ENCODE measurements at places on chromosomes 5 and 9.

- DNase-seq, result no peak
Observed at GRCh38 chr9:134267881-134268724, 58.2 kb upstream of the RXRA start.

DNA sequence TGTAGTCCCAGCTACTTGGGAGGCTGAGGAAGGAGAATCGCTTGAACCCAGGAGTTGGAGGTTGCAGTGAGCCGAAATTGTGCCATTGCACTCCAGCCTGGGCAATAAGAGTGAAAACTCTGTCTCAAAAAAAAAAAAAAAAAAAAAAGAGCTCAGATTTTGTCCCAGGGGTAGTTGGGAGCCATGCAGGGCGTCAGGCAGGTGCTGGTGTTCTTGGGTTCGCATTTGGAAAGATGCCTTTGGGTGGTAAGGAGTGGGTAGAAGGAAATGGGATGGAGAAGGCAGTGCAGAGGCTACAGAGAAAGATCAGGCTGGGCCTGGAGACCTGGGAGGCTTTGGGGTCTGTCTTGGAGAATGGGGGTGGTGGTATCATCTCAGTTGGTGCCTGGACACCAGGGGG, 23.9 kb downstream of the ADGRD2 start:
- DNase-seq, result no peak

- DNase-seq, result no peak
Observed at GRCh38 chr5:143521846-143522400, 118.4 kb upstream of the NR3C1 start.

- DNase-seq, result no peak
Observed at GRCh38 chr5:178213003-178213461, 8.7 kb downstream of the HNRNPAB start.

DNA sequence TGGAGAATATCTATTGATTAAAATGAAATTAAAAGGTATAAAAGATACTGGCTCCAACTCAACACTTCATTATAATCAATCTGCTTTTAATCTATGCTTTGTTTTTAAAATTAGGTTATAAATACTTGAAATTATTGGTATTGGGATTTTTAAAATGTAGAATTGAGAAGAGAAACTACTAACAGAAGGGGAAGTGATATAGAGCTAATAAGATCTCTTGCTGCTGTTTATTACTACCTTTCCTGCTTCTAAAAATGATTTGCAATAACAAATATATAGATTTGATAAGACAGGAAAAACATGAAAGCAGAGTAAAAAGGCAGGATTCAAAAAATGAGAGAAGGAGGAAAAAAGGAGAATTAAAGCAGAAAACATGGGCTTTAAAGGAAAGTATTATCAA, 209.3 kb upstream of the NREP start:
- no peak for DNase-seq

DNA sequence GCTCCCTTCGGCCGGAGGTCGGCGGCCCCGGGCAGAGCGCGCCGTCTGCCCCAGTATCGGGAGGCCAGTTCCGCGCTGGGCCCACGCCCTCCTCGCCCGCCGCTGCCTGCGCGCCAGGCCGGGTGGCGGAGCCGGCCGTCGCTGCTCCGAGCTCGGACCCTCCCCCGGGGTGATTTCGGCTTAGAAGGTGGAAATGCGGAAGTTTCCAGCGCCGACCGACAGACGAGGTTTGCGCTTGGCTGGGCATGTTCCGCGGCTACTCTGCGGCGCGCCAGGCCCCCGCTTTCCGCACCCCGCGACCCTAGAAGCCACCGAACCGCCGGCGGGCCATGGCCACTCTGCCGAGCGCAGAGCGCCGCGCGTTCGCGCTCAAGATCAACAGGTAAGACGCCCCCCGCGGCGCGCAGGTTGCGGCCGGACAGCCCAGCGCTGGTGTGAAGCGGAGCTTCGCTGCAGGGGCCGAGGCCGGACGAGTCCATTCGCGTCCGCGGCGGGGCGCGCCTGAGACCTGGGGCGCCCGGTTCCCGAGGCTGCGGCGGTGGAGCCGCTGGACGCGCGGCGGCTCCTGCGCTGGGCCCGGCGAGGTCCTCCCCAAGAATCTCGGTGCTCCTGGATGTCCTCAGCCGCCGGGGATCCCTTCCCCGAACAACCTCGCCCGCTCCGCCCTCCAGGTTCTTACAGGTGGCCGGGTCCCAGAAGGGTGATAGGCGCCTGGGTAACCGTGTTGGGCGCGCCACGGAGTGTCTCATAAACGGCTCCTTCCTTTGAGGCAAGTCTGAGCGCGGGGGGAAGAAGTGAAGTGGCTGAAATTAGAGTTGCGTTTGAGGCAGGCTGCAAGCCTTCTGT, at the start of gene DOCK8:
TSS of gene DOCK8 (plus strand) at position 218 of the 846 bp plus-strand sequence. CDS start at position 330, 112 bp downstream.
- DNase-seq, result no peak

DNA sequence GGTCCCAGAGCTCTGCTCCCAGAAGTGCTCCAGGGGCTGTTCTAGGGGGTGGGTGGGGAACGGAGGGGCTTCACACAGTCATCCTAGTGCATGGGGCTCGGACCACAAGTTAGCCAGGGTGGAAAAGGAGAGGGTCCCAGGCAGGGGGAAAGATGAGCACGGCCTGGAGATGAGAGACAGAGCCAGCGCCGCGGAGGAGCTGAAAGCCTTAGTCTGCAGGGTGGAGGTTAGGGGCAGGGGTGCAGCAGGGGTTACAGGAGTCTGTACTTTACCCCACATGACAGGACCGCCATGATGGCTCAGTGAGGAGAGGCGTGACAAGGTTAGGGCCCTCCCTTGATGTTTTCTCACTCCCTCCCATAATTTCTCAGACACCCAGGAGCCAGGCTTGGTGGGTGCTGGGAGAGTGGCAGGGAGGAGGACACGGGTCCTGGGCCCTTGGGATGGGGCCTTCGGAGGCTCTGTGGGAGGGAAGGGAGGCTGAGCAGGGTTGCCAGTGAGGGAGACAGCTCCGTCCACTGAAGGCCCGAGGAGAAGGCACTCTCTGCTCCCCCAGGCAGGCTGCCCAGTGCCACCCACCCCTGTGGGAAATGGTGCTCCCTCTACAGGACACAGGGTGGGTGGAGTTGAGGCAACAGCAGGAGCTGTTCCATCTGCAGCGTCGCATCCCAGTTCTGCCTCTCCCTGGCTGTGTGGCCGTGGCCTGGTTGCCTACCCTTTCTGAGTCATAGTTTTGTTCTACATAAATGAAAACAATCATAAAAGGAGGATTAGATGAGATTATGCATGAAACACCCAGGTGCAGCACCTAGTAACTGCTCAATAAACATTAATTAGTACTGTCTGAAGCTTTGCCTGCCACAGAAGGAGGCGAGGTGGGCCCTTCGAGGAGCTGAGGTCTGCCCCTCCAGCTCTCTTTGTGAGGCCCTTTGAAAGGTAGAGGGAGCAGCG, 66.2 kb downstream of the NDST1 start:
- DNase-seq, result no peak

GRCh38 chr5:73199671-73200070, 26.7 kb downstream of the TMEM174 start:
- no peak for DNase-seq

GRCh38 chr5:151104795-151105194, 24.0 kb upstream of the TNIP1 start:
- peak; percentile 94 for DNase-seq

DNA sequence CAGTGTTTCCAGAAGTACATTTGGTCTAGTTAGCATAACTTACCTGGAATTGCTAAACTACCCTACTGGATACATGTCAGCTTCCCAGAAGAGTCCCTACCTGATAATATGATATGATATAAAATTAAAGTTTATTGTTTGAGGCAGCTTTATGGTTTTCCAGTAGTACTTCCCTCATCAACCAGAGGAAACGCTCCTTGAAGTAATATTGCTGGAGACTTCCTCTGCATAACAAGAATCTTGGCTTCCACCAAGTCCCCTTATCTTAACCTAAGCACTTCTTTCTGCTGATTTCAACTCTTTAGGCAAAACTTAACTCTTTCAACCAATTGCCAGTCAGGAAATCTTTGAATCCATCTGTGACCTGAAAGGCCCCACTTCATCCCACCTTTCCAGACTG, 214.3 kb upstream of the PTGER4 start:
- no peak for DNase-seq

DNA sequence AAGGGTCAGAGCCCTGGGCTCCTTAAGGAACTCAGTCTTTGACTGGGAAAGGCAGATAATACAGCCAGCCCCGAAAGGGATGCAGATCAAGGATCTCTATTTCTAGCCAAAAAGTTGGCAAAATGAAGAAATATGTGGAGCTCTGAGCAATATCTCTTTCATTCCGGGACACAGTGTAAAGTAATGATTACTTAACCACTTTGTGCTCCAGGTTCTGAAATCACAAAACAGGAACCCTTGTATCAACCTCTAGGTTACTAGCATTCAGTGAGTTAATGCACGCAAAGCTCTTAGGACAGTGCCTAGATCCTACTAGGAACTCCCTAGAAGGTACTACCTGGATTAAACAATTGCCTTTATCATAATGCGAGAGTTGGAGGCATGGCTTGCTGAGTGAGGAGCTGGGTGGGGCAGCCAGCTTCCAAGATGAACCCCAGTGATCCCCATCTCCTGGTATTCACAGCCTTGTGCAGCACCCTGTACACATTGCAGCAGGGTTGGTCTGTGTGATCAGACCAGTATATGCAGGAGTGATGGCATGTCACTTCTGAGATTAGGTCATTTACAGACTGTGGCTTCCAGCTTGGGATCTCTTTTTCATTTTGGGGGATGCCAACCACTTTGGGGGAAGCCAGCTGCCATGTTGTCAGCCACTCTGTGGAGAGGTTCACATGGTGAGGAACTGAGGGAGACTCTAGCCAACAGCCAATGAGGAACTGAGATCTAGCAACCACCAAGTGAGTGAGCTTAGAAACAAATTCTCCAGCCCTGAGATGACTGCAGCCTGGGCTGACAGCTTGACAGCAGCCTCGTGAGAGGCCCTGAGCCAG, 103.1 kb upstream of the SLC44A1 start:
- DNase-seq, result no peak

DNA sequence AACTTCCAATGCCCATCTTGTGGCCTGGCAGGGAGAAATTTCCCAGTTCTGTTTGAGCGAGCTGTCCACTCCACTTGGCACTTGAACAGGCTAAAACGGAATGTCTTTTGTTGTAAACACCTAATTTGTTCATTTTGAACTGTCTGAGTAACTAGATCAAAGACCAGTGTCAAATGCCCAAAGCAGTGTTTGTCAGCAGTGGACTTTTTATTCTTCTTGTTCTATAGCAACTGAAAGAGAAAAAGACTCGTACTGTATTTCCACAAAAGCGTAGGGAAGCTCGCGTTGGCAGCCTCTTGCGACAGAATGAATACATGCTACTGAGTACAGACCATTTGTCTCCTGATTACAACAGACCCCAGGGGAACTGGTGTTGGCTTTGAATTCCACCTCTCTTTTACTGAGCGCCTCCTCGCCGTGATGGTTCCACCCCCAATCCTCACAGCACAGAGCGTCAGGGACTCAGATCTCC, 601.8 kb upstream of the ZNF608 start:
- no peak for DNase-seq

GRCh38 chr5:81164936-81165335, 68.2 kb upstream of the CKMT2 start:
- DNase-seq, result no peak

DNA sequence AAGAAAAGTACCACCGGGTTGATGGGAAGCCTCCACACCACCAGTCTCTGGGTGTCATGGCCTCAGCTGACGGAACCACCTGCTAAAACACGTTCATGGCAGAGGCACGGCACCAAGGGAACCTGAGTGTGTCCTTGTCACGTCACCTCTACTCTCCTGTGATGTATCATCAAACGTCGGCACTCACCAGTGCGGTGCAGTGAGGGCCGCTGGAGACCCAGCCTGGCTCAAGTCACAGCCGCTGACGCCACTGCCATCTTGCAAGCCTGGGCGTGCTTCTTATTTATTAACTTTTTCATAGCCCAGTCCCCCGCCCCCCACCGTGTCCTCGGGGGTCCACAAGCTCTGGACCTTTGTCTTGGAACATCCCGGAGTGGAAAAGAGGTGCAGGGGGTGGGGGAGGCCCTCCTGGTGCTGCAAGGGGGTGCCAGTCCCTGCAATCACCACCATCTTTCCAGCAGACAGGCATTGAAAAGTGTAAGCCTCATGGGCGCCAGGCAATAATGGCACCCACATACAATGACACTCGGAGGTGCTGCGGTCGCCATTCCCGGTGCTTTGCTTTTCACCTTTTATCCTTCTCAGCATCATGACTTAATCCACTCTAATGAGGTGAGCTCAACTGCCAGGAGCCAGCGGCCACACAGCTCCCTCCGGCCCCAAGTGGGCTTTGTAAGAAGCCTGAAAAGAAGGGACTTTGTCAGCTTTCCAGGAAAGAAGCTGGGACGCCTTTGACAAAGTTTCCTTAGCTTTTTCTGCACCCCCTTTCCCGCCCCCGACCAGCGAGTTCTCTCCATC, 202.3 kb upstream of the IRX1 start:
- DNase-seq, result no peak

DNA sequence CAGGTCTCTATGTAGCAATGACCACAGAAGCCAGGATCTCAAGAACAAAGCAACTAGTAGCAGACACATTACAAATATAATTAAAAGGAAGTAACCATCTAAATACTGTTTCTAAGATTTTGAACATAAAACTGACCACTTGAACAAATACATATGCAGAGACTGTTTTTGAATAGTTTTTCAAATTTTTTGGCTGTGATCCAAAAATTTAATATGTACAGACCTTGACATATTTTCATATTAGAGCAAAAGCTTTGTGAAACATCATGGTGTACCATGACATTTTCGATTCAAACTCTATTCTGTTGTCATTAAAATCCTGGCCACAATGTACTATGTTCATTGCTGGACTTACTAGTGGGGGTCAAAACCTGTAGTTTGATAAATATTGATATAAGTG, 126.5 kb downstream of the NUDT12 start:
- no peak for DNase-seq

DNA sequence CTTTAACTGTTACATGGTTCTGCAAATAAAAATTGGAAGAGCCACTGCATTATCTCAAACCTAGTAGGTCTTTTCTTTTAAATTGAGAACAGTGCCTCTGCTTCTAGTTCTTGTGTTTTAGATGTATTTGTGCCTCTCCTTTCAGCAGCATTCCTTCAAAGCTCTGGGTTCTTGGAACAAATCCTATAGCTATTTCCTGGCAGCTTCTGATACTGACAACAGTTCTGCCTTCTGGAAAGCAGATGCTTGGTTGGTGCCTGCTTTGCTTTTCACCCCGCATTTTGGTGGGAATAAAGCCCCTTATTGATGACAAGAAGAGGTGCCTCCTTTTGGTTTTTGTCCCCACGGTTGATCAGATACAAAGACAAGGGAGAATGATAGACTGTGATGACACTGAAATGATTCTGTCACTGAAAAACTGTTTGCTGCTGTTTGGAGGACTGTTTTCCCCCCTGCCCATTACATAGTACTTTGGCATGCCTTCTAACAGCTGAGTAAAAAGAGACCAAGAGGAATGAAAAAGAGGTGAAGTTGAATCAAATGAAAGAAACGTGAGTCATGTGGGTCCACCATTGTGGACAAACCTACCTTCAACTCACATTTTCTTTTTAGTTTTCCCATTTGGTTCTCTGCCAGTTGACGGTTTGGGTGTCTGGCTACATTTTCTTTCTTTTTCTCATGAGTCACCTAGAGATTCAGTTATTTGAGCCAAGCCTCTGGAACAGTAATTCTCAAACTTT, 5.6 kb downstream of the PTCD2 start:
- peak; percentile 26 for DNase-seq
